ENCODE measurements at places on chromosomes 5 and 9.
A peak's percentile ranks its signal among the peaks of the same experiment; 100 is the strongest.

GRCh38 chr5:113330533-113331208 lies 104.1 kb downstream of the TSSK1B start:
- peak; percentile 31 for DNase-seq

GRCh38 chr5:150196986-150197385 lies 7.1 kb downstream of the SLC6A7 start:
- no peak for DNase-seq

- DNase-seq: no peak
Measured at GRCh38 chr9:134925011-134925511, 7.3 kb upstream of the FCN1 start.

GRCh38 chr5:17219006-17219422 lies 1.6 kb downstream of the BASP1 start:
- DNase-seq: no peak

GRCh38 chr9:8382777-8383527 lies 583.4 kb upstream of the DMAC1 start:
- no peak for DNase-seq

DNA sequence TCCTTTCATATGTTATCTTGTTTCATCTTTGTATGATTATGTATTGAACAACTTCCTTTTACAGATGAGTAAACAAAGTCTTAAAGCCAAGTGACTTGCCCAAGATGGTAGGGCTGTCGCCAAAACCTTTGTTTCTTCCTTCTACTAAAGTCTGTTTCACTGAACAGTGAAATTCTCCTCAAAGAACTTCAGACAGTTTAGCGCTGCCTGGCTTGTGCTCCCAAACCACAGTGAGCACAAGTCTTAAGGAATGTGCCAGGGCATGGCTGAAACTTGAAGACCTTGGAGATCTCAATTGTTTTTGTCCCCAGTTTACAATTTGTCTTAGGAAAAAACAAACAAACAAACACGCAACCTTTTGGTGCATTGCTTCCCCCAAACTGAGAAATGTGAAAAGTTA lies 273.5 kb downstream of the CRB2 start:
- DNase-seq: no peak

- peak; percentile 21 for DNase-seq
Measured at GRCh38 chr5:69364414-69364813, 4.9 kb downstream of the AK6 start.

GRCh38 chr9:131668057-131668438 lies 71.8 kb downstream of the RAPGEF1 start:
- DNase-seq: no peak

All from HuH-7 (cell line).